LHCN-M2 (cell line): ENCODE measurements at places on chromosomes 11 and 22. TPM values are rescaled to one million over a fixed set of nuclear protein-coding genes. Genes with fewer than 3 reads are reported as not detected.

DNA sequence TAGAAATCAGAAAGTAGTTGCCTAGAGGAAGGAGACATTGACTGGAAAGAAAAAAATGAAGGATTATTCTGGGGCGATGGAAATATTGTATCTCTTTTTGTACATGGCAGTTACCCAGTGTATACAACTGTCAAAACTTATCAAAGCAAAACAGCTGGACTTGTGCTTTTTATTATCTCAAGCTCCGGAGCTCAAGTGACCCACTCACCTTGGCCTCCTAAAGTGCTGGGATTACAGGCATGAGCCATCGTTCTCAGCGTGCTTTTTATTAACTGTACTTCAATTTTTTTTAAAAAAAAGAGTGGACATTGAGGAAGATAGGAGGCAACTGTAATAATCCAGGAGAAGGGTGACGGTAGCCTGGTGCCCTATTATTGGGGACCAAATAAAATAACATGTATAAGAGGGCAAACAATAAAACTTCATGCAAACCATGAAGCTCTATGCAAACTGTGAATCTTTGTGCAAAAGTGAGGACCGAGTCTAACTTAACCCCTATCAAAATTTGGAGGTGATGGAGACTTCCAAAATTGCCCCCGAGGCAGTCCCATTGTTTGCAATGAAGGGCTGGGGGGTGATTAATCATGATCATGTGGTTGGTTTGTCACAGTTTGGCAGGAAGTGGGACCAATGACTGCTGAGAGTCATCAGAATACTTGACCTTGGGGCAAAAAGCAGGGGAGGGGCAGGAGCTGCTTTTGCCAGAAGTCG, 23.5 kb downstream of the FZD4 start:
- DNase-seq: peak; percentile 85

- DNase-seq: no peak
Observed at GRCh38 chr11:115362997-115363396, 141.2 kb downstream of the CADM1 start.

GRCh38 chr11:45180179-45180847, 33.9 kb downstream of the PRDM11 start:
- DNase-seq: peak; percentile 11

GRCh38 chr11:120546312-120547205, 35.0 kb downstream of the GRIK4 start:
- DNase-seq: peak; percentile 98

DNA sequence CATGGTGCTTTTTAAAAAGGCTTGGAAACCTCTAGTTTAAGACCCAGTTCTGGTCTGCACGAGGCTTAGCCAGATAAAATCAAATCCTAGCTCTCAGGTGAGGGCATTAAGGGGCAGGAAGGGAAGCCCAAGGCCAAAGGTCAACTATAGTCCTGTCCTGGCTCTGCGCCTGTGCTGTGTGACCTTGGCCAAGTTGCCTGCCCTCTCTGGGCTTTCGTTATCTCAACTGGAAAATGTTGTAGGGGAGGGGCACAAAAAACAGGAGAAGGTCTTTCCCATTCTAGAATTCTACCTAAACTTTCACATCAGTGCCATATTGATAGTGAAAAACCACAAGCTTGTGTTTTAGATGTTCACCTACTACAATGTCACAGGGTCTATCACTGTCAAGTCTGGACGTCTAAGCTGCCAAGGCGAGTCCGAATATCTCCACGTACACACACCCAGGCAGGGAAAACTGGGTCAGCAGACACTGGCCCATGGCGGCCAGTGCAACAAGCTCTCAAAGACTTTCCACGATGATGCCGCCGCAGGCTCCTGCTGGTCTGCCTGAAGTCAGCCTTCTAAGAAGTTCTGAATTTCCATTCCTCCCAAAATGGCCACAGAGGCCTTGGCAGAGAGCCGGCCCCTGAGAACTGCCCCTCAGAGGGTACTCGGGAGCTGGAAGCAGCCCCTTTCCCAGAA, 18.0 kb downstream of the MN1 start:
- DNase-seq: no peak

GRCh38 chr11:2510626-2511402, 66.0 kb downstream of the KCNQ1 start:
- no peak for DNase-seq

- no peak for DNase-seq
Observed at GRCh38 chr11:115700981-115701875, 197.0 kb upstream of the CADM1 start.

DNA sequence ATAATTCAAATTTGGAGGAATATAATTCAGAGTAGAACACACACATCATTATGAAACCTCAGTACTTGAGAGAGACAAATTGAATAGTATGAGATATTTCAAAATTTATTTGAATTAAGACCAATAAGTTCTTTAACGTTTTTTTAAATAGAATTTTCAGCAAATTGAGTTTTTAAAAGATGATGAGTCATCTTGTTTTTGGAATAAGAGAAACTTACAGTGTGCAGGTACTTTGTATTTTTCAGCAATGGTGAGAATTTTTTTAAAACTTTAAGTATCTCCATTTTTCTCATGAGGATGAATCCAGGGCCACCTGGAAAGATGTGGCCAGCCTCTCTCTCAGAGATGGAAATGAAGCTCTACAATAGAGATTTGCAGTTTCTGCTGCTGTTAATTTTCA, 1015.0 kb upstream of the TENM4 start:
- no peak for DNase-seq

DNA sequence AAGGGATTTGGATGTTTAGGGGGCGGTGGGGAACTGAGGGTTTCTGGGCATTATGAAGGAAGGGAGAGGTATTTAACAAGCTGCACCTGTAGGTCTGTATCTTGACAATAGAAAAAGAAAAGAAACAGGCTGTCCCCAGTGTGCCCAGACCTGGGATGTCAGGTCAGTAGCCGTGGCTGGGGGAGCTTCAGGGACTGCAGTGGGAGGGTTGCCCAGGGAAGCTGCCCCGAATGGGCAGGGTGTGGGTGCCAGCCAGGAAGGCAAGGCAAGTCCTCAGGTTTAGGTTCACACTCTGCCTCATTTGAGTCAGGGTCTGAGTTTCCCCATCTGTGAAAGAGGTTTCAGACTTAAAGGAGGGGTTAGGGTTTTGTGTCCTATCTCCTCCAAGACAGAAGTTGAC, 1.5 kb downstream of the INPP5J start:
- no peak for DNase-seq

C11orf91 gene
- 1.1 TPM in 1 of 2 replicates, not detected in the other for total RNA-seq

GRCh38 chr22:42955087-42955635, 59.8 kb downstream of the PACSIN2 start:
- no peak for DNase-seq

GRCh38 chr22:19527321-19527721, 3.1 kb upstream of the CLDN5 start:
- DNase-seq: peak; percentile 83

- DNase-seq: no peak
Observed at GRCh38 chr22:23470811-23471389, 109.2 kb downstream of the IGLL1 start.

GRCh38 chr11:10275714-10276113, 18.3 kb downstream of the SBF2 start:
- DNase-seq: no peak

DNA sequence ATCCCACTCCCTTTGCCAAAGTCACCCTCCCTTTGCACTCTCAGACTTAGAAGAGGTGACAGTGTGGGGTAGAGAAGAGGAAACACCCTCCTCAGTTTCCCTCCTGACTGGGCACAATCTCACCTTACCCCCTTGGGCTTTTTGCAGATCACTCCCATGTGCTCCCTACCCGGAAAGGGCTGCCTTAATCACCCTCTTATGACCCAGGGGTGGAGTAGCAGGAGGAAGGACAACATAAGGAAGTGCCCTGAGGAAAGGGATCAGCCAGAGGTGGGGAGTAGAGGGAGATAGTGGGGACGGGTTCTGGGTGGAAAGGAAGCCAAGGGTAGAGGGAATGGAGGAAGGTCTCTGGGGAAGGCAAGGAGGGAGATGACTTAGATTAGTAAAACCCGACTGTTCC, 52.0 kb downstream of the NRXN2 start:
- no peak for DNase-seq

GRCh38 chr22:44193535-44193891, 12.8 kb downstream of the PARVG start:
- no peak for DNase-seq

- no peak for DNase-seq
Observed at GRCh38 chr11:64637334-64638017, 46.5 kb downstream of the SLC22A12 start.

DNA sequence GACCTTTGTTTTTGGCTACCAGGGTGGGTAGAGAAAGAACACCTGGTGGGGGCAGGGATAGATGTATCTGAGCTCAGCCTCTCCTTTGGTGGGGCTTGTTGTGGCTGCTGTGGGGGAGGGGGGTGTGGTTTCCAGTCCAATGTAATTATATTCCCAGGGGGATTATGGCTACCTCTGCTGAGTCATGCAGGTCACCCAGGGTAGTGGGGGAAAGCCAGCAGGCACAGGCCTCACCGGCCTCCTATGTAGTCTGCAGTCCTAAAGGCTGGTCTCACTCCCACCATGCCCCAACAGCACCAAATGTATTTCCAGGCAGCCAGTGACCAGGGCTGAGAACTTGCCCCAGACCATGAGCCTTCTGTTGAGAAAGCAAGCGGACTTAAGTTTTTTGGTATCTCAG, 119.6 kb downstream of the DYNC2H1 start:
- DNase-seq: no peak

KBTBD4 gene
- total RNA-seq: 25.3 and 30.4 TPM in 2 replicates

GRCh38 chr11:125464270-125464662, 31.8 kb downstream of the FEZ1 start:
- no peak for DNase-seq

DNA sequence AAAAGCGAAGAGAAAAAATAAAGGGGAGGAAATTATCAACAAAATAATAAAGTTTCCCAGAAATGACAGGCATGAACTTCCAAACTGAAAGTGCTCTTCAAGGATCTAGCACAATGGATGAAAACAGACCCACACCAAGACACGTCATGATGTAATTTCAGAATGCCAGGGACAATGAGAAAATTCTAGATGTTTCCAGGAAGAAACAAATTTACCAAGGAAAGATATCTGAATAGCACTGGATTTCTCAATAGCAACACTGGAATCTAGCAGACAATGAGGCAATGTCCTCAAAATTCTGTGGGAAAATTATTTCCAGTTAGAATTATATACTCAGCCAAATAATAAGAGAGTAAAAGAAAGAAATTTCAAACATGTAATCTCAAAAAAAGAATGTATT, 46.0 kb downstream of the DENND5A start:
- peak; percentile 51 for DNase-seq

GRCh38 chr11:8332196-8332595, 68.5 kb upstream of the LMO1 start:
- DNase-seq: no peak

GRCh38 chr11:114170226-114170625, 110.7 kb downstream of the ZBTB16 start:
- DNase-seq: no peak
